ENCODE measurements at places on chromosomes 2 and 18.

DNA sequence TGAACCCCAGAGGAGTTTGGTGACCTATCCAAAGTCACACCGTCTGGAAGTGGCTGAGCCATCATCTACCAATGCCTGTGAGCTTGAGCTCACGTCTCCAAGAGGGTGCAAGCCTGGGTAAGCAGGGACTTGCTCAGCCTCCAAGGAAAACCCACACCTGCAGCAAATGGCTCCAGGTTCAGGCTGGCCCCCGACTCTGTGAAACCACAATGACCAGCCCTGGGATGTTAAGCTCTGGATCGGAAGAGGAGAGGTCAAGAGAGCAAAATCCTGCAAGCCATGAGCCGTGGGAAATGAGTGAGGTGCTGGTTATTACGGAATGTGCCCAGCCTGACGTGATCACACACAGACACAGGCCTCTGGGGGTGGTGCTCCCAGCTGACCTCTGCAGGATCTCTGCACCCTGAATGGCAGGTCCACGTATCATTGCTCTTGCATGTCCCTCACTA is 94.1 kb upstream of the OTOS start:
- no peak for DNase-seq

DNA sequence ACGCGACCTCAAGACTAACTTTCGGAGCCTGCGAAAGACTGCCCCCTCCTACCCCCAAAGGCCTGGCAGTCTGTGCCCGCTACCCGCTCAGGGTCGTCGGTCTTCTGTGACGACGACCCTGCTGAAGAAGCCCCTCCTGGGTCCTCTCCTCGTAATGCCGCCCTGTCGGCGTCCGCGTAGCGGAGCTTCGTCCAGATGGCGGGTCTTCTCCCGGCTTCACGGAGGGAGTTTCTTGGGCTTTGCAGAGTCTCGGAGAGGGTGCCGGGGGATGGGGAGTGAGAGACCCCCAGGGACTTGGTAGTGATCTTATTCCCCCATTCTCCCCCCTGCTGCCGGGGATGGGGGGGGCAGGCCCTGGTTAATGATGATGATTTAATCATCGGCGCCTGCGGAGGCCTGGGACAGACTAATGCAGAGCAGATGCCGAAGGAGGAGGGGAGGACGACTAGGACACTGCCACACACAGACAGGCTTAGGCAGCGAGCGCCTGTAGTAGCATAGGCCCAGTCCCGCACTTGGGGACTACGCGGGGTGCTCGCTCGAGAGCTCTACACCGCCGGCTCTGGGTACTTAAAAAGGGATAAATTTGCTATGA is 528 bp upstream of the PCGF1 start:
- no peak for DNase-seq

DNA sequence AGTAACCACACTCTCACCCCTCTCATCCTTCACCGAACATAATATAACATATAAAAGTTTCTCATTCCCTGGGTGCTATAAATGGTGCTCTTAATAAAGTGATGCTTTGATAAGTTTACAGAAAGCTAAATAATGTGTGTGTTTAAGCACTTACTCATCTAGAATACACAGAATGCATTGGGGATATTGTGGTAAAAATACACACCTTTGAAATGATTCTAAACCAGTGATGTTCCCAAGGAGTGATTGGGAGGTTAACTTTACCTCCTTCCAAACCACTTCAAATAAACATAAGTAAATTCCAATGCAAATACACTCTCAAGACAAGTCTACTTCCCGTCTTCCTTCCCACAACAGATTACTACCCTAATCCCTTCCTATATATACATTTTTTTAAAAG is 85.3 kb upstream of the TWSG1 start:
- DNase-seq = no peak

DNA sequence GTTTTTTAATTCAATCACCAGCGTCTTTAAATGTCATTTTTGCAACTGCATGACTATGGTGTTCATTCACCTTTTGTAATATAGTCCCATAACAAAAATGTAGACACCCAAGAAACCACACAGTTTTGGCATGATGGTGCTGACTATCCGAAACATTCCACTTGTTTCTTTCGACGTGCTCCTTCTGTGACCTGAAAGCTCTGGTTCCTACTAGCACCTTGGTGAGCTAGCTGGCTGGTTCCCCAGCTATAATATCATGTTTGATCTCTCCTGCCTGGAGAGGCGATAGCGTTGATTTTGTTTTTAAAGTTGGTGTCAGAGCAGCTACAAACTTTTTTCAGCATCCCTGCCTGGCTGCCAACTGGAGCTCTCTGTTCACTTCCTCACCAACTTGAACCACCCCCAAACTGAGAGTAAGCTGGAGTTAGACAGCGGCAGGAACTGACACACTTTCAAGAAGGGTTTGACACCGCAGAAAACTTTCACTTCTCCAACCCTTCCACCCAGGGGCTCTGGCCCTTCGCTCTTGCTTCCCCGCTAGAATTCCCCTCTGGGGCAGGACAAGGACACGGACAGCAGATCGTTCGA is 1.1 kb downstream of the ATAD2B start:
- no peak for DNase-seq

DNA sequence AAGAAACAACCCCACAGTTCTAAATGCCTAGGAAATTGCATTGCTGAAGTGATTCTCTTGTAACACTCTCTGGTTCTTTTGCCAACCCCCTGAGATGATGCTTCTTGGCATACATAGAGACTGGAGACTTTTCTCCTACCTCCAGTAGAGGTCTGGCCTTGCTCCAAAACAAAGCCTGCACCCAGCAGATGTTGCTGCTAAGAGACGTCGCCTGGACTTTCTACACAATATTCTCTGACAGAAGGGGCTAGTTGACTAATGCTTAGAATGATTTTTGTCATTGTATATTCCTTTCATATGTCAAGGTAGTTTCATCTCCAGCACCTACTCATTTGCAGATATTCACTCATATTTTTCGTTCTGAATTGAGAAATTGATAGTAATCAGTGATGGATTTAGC is 24.6 kb downstream of the SOWAHC start:
- no peak for DNase-seq

DNA sequence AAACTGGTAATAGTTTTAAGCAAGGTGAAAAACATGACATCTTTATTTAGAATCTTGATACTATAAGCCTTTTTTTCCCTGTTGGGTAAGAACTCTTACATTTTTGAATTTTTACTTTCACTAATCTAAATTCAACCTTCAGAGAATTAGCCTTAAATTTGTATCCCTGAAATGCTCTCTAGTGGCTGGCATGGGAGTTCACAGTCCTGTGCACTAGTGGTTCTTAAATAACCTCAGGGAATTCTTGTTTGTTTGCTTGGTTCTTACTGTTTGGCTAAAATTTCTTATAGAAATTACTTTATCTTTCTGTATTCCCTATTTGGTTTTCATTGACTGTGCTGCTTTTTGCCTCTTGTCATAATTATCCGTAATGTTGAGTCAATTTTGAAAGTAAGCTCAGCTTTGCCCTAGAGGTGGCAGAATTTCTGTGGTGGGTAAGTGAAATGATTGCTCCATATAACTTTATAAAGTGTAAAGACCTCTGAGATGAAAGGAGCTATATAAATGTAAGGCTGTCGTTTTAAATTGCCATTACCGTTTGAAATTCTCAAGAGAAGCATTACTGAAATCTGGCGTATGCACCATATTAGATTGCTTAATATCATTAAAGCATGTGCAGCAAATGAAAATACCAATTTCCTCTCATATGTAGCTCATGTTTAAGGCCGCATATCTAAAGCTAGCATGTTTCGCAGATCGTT is 391.3 kb upstream of the FIGN start:
- no peak for DNase-seq

GRCh38 chr18:13382366-13382953 is 163.9 kb downstream of the LDLRAD4 start:
- no peak for DNase-seq

DNA sequence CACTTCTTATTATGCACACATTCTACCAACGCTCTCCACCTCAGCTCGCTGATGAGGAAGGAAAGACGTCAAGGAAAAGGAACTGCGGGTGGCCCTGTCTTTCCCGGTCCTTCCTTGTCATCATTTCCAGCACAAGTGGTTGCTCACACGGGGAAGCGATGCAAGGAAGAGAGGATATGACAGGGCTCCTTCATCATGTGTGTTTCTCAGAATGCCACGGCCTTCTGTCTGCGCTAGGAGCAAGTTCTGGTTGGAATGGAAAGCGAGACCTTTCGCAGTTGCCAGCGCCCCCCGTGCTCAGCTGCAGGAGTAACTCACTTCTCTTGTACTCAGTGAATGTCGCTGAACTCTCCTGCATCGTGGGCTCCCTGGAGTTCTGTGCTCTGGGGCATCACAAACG is 191.8 kb upstream of the GLI2 start:
- DNase-seq = no peak

- no peak for DNase-seq
Observed at GRCh38 chr2:207288628-207289027, 122.9 kb upstream of the KLF7 start.

GRCh38 chr2:12487253-12488004 is 229.3 kb upstream of the TRIB2 start:
- no peak for DNase-seq

- DNase-seq = no peak
Observed at GRCh38 chr2:234971496-234971895, 19.7 kb downstream of the SH3BP4 start.

GRCh38 chr2:10912076-10912731 is 470 bp downstream of the KCNF1 start:
- DNase-seq = no peak

DNA sequence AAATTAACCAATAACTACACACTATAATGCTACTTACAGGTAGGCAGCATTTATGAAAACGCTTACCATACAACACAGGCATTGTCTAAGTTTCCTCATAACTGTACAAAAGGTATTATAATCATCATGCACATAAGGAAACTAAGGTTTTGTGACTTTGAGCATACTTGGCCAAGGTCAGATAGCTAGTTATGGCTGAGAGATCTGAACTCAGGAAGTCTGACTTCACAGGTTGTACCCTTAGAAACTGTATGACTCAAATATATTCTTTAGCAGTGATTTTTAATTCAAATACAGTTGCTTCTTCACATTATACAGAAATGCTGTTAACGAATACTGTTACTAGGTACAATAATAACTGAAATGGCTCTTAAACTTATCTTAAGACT is 89.3 kb downstream of the TRIP12 start:
- no peak for DNase-seq

- no peak for DNase-seq
Observed at GRCh38 chr2:143513081-143513480, 383.9 kb downstream of the ARHGAP15 start.

GRCh38 chr2:71511776-71512175 is 58.4 kb downstream of the DYSF start:
- no peak for DNase-seq

DNA sequence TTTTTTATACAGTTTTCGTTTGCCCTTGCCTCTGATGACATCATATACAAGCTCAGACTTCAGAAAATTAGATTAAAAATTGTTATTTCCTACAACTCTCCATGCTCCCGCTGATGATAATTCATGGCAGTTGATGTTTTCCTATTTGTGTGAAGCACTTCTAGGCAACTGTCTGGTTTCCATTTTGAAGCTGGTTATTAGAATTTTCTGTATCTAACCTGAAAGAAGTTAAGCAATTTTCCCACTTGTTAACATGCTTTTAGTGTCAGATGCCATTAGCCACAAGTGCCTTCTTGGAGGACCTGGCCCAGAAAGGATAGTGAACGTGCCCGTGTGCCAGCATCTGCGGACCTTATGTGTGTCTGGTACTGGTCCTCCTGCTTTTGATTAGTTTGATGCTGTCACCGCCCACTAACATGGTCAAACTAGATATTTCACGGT is 347.6 kb upstream of the RAB12 start:
- no peak for DNase-seq

DNA sequence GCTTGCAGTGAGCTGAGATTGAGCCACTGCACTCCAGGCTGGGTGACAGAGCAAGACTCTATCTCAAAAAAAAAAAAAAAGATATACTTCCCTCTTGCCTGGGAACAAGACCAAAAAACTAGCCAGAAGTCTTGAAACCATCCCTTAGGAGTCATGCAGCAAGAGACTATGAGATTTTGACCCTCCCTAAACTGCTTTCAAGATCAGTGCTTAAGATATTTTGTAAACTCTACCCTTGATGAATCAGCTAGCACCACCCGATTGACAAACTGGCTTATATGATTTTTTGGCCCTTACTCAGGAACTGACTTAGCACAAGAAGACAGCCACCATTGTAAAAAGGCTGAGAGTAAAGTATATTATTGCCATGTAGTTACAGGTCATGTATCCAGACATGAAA is 3.8 kb downstream of the SULT1C3 start:
- DNase-seq = no peak

DNA sequence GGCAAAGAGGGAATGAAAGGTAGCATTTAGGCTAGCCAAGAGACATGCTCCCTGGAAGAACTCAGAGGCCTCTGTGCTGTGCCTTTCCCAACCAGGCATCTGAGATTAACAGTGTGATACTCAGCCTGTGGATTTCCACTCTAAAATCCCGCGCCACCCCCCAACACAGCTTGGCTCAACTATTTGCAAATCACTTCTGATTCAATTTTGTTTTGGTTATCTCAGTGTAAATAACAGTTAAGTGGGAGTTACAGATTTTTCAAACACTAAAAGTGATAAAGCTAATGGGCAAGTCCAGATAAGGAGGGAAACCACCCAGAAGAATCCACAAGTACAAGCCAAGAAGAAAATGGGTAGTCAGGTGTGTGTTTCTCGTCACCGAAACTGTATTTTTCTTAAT is 1.4 kb upstream of the NRP2 start:
- no peak for DNase-seq

DNA sequence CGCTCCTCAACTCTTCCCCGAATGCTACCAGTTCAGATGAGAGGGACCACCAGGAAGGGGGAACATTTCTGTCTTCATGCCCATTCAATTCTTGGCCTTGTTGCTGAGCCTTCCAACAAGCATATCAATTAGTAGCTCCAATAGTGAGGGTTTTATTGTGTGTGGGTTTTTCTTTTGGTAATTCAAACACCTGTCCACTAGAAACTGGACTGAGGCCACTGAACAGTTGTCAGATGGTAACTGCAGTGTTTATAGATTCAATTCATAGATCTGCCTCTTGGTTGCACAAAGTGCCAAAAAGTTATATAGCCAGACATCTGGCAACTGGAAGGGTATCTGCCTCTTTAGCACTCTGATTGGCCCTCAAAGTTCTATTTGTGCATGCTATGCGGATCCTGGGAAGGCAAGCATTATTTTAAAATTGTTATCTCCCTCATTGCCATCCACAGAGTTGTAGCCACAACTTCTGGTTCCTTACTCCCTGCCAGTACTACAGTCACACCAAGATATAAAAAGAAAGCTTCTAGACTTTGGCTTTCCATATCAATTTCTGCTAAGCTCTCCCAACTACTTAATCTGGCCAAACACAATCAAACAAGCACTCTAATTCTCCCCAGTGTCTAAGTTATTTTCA is 83.3 kb upstream of the ZNF521 start:
- no peak for DNase-seq

DNA sequence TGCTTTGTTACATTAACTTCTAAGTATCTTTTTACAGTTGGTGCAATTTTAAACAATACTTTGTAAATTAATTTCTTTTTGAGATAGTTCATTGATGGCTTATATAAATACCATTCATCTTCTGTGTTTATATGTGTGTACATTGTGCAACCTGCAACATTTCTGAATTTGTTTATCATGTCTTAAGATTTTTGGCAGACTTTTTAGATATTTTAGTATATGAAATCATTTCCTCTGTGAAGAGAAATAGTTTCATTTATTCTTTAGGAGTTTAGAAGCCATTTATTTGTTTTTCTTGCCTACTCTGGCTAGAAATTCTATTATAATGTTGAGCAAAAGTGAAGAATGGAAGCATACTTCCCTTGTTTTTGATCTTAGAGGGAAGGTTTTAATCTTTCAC is 337.8 kb upstream of the DSEL start:
- DNase-seq = no peak

- no peak for DNase-seq
Observed at GRCh38 chr2:232088771-232089170, 127.3 kb downstream of the DIS3L2 start.

- DNase-seq = no peak
Observed at GRCh38 chr2:26493566-26493965, 15.6 kb upstream of the OTOF start.

Measured in D721Med (cell line).